EL (cell line): ENCODE measurements at places on chromosomes 6 and 20.

GRCh38 chr6:44100088-44100550 is 27.1 kb downstream of the MRPL14 start:
- peak; percentile 39 for DNase-seq

DNA sequence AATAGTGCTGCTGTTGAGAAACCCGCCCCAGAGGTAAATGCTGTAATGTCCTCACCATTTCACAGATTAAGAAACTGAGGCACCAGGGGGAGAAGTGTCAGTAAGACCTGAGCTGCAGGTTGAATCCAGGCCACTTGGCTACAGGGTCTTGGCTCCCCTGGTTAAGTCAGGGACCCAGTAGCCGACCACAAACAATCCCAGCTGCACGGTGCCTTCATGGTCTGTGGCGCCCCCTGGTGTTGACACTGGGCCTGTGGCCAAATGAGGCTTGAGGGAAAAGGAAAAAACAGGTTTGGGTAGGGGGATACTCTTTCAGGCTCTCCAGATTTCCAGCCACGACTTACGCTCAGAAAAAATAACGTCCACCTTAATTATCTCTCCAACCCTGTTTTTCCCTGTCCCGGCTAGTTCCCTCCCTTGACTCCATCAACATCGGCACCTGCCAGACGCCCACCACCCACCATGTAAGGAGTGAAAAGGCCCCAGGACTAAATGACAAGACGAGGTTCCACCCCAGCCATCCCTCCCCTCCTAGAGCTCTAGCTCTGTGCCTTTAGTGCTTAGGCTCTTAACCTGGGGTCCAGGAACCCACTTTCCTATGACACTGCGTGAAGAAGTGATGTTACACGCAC is 47.7 kb upstream of the POLR1H start:
- peak; percentile 16 for DNase-seq

GRCh38 chr6:146868671-146869209 is 270.0 kb downstream of the ADGB start:
- no peak for DNase-seq

DNA sequence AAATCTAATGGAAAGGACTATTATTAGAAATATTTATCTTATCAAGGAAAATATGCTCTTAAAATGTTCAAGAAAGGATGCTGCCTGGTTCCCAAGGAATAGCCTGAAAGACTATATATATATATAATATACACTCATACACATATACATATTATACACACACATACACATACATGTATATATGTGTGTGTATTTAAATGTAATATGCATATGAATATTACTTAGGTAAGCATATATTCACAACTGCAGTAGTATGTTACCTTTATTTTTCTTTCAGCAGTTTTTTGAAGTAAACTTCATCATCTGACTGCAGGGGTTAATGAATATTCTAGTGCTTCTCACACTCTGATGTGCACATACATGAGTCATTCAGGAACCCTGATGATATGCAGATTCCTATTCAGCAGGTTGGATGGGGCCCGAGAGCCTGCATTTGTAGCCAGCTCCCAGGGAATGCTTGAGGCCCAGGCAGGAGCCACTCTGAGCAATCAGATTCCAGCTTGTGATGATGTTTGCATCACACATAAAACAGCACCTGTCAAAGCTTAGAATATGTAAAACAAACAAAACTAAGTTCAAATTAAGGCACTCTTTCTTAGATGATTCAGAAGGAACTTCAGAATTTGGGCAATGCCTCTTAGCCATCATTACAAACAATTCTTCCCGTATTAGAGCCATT is 16.1 kb downstream of the MYLK4 start:
- DNase-seq, result no peak

DNA sequence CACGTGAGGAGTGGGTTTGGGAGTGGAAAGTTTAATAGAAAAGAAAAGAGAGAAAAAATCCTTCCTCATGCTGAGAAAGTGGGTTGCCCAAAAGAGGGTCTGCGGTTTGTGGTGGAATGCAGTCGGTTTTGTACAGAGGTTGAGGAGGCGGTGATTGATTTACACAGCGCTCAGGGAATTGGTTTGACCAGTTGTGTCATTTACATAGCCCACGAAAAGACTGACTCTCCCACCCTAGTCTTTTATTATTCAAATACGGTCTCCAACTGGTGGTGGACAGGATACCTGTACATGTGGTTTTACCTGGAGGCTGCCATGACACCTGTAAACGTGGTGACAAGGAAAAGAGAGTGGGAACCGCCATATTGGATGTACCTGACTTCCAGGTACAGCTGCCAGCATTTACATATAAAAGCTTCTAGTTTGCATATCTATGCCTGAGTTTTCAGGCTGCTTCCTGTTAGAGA is 42.1 kb downstream of the HLA-DPB1 start:
- no peak for DNase-seq

GRCh38 chr6:39254999-39255535 is 25.8 kb upstream of the KCNK5 start:
- DNase-seq, result no peak

GRCh38 chr20:44253528-44253927 is 6.4 kb downstream of the GDAP1L1 start:
- DNase-seq, result peak; percentile 6
